Chondrocyte (in vitro differentiated cells): ENCODE measurements at places on chromosomes 4 and X. TPM values are rescaled to one million over a fixed set of nuclear protein-coding genes. Genes with fewer than 3 reads are reported as not detected.

GRCh38 chr4:137623013-137623412, 90.7 kb upstream of the PCDH18 start:
- DNase-seq: no peak

- DNase-seq: no peak
Observed at GRCh38 chr4:3786196-3786869, 20.1 kb downstream of the ADRA2C start.

Gene PPEF2
- not detected in 3 replicates for total RNA-seq

Gene PNMA6A
- 0.97 to 5.9 TPM (median 4.7 TPM) in 3 replicates for total RNA-seq
